Kasumi-1 (cell line): ENCODE measurements at places on chromosomes 4 and X.

GRCh38 chr4:155173371-155173770, 35.1 kb upstream of the NPY2R start:
- DNase-seq, result no peak

- DNase-seq, result no peak
Measured at GRCh38 chr4:108644237-108644636, 6.2 kb upstream of the OSTC start.

GRCh38 chr4:146132445-146132844, 43.1 kb upstream of the LSM6 start:
- no peak for DNase-seq

DNA sequence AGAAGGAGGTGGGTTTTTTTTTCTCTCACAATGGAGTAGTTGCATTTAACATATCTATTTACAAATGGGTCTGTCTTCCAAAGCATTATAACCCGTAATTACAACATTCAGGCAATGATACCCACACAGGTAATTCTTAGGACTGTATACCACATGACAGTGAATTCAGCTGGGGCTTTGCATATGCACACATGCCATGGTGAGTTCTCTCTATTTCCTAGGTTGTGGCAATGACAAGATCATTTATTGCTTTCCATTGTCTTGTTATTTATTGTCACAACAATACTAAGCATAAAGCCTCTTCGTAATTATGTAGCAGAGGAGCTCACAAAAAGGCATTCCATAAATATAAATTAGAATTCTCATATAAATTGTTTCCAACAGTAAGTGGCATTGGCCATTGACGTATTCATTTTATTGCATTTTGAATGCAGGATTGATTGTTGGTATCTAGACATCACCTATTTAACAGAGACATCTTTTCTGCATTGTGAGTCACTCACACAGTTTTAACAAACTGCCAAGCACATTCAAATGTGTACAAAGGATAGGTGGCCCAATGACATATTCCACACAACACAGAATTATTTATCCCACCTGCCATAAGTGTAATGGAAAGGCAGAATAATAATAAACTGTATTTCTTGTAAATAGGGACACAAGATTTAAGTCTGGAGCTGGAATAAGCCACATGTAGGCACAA, 390.7 kb upstream of the GALNT7 start:
- no peak for DNase-seq
